ENCODE measurements at places on chromosomes 4 and X. TPM values are rescaled to one million over a fixed set of nuclear protein-coding genes. Genes with fewer than 3 reads are reported as not detected.

DNA sequence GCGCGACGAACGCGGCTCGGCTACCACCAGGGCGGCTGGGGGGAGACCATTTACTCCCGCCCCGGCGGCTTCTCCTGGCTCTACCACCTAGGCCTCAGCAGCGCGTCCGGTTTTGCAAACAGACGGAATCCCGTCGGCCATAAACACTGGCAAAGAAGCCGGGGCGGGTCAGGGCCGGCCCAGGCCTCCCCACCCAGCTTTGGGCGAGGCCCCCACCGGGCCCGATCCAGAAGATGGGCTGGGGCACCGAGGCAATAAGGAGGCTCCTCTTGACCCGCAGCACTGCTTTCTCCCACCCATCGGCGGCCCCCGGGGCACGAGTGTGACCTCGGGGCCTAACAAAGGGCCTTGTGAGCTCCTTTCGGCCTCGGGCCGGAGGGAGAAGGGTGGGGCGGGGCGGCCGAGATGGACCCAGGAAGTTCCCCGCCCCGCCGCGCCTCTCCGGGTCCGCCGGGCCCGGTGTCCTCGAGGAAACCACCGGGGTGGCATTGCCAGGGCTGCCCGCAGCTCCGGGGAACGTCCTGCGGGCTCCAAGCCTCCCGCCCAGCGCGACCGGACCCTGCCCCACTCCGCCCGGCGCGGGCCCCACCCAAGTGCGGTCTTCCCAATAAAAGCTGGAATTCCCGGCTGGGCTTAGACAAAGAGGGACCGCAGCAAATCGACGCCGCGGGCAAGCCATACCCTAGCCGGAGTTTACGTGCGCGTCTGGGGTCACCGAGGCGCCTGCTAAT, 5.9 kb downstream of the BCOR start:
- DNase-seq: no peak

GRCh38 chrX:42732506-42732905, 45.5 kb downstream of the PPP1R2C start:
- DNase-seq: no peak

Gene UGT2A2
- not detected for total RNA-seq

Gene H2BW1
- total RNA-seq: 0.35 TPM

Gene ADGRG4
- total RNA-seq: not detected

- peak; percentile 27 for DNase-seq
Measured at GRCh38 chr4:183636503-183636902, 22.5 kb downstream of the RWDD4 start.

DNA sequence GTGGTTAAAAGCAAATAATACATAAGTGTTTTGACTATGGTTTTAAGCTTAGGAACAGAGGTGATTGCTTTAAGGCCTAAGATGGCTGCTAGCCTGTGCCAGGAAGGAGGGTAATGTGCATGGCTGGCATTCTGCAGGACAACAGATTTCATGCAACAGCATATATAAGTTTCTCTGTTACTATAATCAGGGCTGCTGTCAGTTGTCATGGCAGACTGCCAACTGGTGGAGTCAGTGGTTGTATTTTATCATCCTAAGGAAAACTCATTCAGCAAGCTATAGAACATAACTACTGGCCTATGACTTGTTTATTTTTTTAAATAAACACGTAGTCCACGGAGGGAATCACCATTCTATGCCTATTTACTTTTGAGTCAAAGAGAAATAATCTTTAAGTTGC, 77.7 kb upstream of the DCAF8L1 start:
- no peak for DNase-seq

Gene GAGE12E
- not detected for total RNA-seq

GRCh38 chr4:8763966-8764901, 107.4 kb downstream of the HMX1 start:
- no peak for DNase-seq

- DNase-seq: no peak
Measured at GRCh38 chrX:12118134-12118533, 20.1 kb upstream of the FRMPD4 start.

Gene UGT8
- total RNA-seq: 47.1 TPM

Gene HOPX
- total RNA-seq: not detected

DNA sequence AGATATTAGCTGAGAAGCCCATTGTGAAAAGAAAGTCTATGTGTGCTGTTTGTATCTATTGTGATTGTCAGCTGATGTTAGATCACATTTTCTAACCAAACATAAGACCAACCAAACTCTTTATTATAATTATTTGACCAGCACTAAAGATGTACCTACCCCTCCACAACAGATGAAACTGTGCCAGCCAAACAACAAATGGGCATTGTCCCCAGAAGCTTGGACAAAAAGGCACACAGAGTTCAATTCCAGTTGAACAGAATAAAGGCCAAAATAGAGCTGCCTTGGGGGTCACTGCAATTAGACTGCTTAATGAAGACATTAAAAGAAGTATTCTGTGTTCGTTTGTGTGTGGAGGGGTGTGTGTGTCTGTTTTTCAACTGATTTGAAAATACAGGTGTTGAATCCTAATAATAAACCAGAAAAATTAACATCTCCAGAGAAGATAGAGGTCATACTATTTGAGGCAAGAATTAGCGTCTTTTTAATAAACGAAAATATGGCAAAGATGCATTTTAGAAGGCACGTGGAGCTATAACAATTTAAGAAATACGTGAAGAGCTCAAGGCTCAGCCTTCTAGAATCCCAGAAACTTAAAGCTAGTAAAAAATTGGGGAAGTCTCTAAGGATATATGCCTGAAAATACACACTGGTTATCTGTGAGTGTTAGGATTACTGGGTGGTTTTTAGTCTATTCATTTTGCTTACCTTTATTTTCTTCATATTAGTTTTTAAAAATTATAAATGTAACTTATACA, 2.2 kb downstream of the SPP1 start:
- no peak for DNase-seq

DNA sequence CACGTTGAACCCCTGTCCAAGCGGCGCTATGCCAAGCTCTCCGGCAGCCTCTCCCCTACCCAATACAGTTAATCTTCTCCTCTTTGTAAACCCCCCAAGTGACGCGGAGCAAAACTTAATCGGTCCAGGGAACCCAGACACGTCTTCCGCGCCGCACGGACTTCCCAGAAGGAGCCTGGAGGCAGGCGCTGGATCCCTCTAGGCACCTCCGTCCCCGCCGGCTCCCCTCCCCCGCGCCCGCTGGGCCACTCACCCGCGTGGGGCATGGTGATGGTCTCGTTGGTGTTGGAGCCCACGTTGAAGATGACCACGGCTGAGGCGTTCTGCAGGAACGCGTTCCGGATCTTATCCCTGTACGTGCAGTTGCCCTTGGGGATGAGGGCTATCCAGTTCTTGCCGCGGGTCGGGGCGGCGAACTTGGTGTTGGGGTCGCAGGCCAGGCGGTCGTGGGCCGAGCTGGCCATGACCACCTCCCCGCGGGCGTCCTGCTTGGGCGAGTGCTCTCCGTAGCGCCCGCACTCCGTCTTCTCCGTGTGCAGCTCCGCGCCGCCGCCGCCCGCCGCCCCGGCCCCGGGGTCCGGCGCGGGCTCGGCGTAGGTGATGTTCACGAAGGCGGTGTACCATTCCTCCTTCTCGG, 1.1 kb downstream of the RNF150 start:
- peak; percentile 63 for DNase-seq

Gene FRMPD4
- 2.4 TPM for total RNA-seq

DNA sequence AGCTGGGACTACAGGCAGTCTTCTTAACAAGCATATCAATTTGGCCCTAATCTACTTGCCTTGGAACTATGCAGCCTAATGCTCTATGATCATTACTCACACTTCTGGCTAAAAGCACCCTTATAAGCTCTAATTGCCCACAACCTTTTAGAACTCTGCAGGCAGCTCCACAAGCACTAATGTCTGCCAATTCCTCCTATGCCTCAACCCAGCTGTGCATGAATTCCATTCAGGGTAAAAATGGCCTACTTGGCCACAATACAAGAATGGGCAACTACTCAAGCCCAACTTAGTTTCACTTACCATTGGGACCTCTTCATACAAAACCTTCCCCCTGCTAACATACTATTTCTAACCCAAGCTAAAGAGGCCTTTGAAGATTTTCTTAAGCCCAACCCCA, 51.7 kb downstream of the ZNF718 start:
- DNase-seq: no peak

DNA sequence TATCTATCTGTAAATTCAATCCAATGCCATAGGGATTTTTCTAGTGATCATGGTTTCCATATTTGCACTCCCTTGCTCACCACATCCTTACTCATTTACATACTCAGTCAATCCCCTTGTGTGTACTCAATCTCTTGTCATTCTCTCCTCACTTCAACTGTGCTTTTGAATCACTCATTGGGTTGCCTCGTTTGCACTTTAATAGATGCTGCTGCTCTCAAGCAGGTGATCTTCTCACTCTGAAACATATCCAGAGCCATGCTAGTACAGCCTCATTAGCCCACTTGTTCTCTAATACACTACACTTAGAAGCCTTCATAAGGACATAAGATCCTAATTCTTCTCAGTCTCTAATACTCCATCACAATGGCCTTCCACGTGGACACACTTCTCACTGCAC, 507.9 kb downstream of the TECRL start:
- DNase-seq: peak; percentile 60

Gene GPRASP1
- total RNA-seq: 1.9 TPM

- DNase-seq: no peak
Measured at GRCh38 chrX:121360280-121360679, 312.9 kb downstream of the GLUD2 start.

GRCh38 chr4:166518315-166518714, 645.3 kb downstream of the TLL1 start:
- DNase-seq: no peak

GRCh38 chr4:162285753-162286152, 122.0 kb upstream of the FSTL5 start:
- no peak for DNase-seq

Gene TMEM184C
- total RNA-seq: 42.2 TPM

Gene USP17L20
- not detected for total RNA-seq

All from GM23338 (cell line).